ENCODE measurements at places on chromosomes 16 and 17. TPM values are rescaled to one million over a fixed set of nuclear protein-coding genes. Genes with fewer than 3 reads are reported as not detected.

- no peak for DNase-seq
Measured at GRCh38 chr16:19227643-19228042, 57.9 kb upstream of the CLEC19A start.

GRCh38 chr17:42422958-42423712 lies at the start of gene CAVIN1:
Gene CAVIN1, minus strand, starts transcription at chr17:42423256. Its CDS starts 159 bp downstream, at chr17:42423097.
- DNase-seq: peak; percentile 99

DNA sequence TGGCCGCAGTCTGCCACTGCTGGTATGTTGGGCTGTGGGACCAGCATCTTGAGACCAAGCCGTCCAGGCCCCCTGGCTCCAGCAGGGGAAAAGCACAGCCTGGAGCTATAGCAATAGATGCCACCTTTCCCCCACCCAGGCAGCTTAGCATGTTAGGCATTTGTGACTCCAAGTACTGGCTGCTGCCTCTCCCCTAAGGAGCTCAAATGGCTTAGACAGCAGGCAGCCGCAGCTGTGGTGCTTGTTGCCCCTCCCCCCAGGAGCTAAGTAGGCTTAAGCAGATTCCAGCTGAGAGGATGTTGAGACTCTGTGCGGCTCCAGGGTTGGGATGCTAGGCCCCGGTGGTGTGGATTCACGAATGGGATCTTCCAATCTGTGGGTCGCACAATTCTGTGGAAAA lies 88.8 kb upstream of the ANKFN1 start:
- no peak for DNase-seq

GRCh38 chr17:50966163-50966666 lies 100.1 kb upstream of the TOB1 start:
- DNase-seq: no peak

DNA sequence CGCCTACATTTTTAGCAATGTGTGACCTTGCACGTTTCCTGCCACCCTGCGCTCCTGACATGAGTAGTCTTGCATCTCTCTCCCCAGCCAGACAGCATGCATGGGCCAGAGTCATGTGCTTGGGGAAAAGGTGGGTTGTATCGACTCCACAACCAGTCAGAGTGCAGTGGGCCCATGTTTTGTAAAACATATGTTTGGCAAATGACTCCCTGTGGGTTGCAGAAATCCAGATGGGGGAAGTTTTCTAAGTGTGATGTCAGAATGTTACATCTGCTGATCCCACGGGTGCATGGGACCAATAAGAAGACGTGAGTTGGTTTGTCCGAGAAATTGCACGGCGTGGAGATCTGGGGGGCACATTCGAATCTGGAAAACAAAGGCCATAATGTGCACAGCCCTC lies 147.1 kb downstream of the FOXL1 start:
- DNase-seq: no peak

NOG gene
- total RNA-seq: 16.2 TPM

GRCh38 chr17:40561871-40562611 lies 3.2 kb downstream of the CCR7 start:
- DNase-seq: no peak

- no peak for DNase-seq
Measured at GRCh38 chr17:17792037-17792550, 44.7 kb downstream of the SREBF1 start.

DNA sequence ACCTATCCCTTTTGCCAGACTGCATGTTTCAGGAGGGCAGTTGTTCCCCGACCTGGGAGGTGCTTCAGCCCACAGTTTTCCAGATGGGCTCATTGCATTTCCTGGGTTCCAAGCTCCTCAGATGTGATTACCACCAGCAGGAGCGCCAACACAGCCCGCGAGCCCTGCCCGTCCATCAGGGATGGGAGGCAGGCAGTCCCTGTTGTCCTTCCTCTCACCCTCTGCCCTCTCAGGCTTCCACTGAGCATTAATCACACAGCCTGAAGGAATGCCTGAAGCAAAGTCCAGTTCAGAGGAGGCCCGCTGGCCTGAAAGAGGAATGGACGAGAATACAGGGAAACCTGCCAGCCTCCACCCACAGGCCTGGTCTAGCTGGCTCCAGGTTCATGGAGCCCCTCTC lies 256.3 kb upstream of the SDK2 start:
- DNase-seq: no peak

DNA sequence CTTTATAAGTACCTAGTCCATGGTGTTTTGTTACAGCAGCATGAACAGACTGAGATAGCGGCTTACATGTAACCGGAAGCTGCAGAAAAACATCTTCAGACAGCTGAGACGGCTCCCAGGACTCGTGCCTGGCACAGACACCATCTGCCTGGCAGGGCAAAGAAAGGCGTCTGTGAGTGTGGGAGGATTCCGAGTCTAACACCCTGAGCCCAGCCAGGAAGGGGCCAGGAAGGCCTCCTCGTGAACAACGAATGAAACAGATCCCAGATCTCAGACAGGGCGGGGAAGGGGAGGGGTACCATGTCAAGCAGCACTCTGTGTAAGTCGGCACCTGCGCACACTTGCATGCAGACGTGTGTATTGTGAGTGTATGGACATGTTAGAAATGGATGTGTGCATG lies 4.4 kb upstream of the CSNK1D start:
- no peak for DNase-seq

DNA sequence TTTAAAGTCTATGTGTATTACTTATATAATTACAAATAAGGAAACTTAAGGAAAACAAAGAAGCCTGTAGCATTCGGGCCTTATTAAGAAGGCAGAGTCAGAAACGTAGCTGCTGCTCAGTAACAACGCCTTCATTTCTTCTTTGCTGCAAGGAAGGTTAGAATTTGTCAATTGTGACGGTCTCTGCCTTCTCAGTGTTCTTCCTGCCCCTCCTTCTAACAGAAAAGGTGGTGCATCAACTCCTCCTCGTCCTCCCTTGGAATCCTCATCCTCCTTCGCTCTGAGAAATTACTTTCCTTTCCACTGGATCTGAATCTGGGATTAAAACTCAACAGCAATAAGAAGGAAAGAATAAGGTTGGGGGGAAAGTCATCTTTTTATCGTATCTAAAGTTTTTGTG lies 63.0 kb downstream of the VPS53 start:
- DNase-seq: no peak

GRCh38 chr16:24544640-24545039 lies 5.3 kb downstream of the RBBP6 start:
- no peak for DNase-seq

WFDC1 gene
- total RNA-seq: 4.2 TPM

RHOT1 gene
- 63.5 TPM for total RNA-seq

TP53TG3F gene
- total RNA-seq: not detected

- no peak for DNase-seq
Measured at GRCh38 chr16:57262841-57263540, 17.9 kb downstream of the ARL2BP start.

SCARF1 gene
- total RNA-seq: 30.6 TPM

GRCh38 chr17:73698966-73699365 lies 54.7 kb upstream of the SDK2 start:
- DNase-seq: no peak

DNA sequence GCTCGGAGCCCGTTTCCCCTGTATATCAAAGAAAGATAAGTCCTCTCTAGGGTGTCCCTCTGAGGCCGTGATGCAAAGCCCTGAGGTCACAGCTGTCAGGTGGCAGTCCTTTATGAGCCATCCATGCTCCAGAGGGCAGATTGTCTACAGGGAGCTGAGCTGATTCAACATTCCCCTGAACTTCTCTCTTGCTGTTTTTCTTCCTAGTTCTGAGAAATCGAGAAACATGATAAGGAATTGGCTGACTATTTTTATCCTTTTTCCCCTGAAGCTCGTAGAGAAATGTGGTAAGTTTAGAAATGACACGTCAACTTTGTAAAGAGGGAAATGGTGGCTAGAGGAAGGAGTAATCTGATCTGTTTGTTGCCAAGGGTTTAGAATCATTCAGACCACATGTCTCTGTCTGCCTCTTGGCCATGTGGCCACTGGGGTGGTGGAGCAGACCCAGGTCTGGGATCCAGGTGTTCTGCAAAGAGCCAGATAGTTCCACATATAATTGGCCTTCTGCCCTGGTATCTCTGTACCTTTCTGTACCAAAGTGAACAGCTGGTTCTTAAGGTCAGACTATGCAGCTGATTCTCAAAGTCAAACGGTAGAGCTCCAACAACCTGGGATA lies 3.5 kb downstream of the CTNS start:
- DNase-seq: no peak

ADGRG1 gene
- total RNA-seq: 59.4 TPM

GRCh38 chr17:68585643-68586042 lies 15.5 kb downstream of the FAM20A start:
- DNase-seq: no peak

DNA sequence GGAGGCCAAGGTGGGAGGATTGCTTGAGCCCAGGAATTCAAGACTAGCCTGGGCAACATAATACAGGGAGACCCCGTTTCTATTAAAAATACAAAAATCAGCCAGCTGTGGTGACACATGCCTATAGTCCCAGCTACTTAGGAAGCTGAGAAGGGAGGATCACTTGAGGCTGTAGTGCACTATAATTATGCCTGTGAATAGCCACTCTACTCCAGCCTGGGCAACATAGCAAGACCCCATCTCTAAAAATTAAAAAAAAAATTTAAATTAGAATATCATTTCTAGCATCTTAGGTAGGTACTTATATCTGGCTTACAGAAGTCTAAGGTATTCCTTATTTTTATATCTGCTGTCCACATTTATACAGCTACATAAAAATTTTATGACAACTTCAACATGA lies 7.5 kb upstream of the SMG8 start:
- DNase-seq: no peak

- DNase-seq: no peak
Measured at GRCh38 chr17:40556884-40557414, 8.3 kb downstream of the CCR7 start.

DNA sequence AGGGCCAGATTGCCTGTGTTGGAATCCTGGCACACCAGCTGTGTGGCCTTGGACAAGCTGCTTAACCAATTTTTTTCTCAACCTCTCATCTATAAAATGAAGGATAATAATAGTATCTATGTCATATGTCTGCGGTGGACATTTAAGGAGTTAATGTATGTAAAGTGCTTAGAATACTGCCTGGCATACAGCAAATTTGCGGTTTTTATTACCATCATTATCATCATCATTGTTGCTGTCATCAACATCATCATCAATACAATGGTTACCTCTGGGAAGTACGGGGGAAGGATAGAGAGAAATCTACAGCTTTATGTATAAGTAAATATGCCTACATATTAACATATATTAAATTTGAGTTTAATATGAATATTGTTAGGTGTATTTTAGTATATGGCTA lies 37.1 kb upstream of the COX10 start:
- no peak for DNase-seq

- no peak for DNase-seq
Measured at GRCh38 chr17:13919818-13920217, 149.5 kb upstream of the COX10 start.

- no peak for DNase-seq
Measured at GRCh38 chr16:79419148-79419547, 181.4 kb downstream of the MAF start.

LRRC46 gene
- total RNA-seq: not detected

C16orf92 gene
- total RNA-seq: not detected

KRT31 gene
- total RNA-seq: not detected

DNA sequence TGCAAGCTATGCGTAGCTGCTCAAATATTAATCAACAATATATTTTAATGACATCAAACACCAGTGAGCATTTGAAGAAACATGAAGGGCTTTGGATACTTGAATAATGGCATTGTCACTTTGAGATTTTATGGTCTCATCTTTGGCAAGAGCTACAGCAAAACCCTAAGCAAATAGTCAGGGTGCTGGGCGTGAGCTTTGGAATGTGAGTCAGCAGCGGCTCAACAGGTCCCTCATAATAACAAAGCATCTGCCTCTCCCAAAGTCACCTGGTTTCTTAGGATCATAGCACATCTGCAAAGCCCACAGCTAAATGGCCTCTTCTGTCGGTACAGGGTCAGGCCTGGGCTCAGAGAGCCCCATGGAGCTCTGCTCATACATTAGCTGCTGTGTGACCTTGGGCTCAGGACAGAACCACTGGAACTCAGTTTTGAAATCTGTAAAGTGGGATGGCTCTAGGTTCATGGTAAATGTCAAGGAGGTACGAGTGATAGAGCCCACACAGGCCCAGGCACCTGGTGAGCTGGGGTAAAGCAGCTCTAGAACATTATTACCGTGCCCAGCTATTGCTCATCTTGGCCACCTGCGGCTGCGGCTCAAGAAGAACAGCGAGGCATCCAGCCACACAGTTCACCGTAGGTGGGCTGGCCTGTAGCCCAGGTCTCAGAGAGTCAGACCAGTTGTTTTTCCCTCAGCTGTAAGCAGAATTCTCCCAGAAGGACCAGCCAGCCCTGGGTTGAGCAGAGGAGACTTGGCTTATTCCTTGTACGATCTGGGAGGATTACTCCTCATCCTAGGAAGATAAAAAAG lies 544.5 kb upstream of the CDH11 start:
- DNase-seq: no peak

GPR142 gene
- total RNA-seq: not detected

ZNF205 gene
- 23.1 TPM for total RNA-seq

GRCh38 chr16:84746875-84747274 lies 47.1 kb downstream of the USP10 start:
- no peak for DNase-seq

ZNF594 gene
- 22.3 TPM for total RNA-seq

DNA sequence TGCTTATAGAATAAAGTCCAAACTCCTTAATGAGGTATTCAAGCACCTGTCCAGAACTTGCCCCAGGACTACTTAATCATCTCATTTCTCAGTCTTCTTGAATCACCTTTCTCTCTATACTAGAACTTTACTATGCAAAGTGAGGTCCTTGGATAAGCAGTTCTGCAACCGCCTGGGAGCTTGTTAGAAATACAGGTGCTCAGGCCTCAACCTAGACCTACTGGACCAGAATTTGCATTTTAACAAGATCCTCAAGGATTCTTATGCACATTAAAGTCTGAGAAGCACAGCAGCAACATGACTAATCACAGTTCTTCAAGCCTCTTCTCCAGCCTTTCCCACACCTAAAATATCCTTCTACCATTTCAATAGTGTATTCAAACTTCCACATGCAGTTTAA lies 61.7 kb downstream of the GRB7 start:
- no peak for DNase-seq

SLC52A1 gene
- total RNA-seq: not detected

DNA sequence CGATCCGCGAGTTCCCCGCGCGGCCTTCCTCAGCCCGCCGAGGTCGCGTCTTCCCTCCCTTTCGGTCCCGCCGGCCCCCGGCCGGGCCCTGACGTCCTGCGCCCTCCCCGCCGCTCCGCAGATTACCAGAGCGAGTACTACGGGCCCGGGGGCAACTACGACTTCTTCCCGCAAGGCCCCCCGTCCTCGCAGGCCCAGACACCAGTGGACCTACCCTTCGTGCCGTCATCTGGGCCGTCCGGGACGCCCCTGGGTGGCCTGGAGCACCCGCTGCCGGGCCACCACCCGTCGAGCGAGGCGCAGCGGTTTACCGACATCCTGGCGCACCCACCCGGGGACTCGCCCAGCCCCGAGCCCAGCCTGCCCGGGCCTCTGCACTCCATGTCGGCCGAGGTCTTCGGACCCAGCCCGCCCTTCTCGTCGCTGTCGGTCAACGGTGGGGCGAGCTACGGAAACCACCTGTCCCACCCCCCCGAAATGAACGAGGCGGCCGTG lies 5.4 kb downstream of the LHX1 start:
- no peak for DNase-seq

GRCh38 chr17:78970834-78971755 lies 8.6 kb downstream of the LGALS3BP start:
- peak; percentile 95 for DNase-seq

- no peak for DNase-seq
Measured at GRCh38 chr17:48453447-48453846, 23.4 kb upstream of the SKAP1 start.

RDM1 gene
- total RNA-seq: not detected

- DNase-seq: no peak
Measured at GRCh38 chr16:83533193-83533592, 274.6 kb upstream of the HSBP1 start.

- no peak for DNase-seq
Measured at GRCh38 chr17:73168667-73169066, 3.9 kb downstream of the SSTR2 start.

Data from tibial nerve (tissue), 4 donors.